ENCODE measurements at places on chromosomes 6 and 20. TPM values are rescaled to one million over a fixed set of nuclear protein-coding genes. Genes with fewer than 3 reads are reported as not detected.
A peak's percentile ranks its signal among the peaks of the same experiment; 100 is the strongest.

- DNase-seq = no peak
Observed at GRCh38 chr6:148508401-148509041, 165.9 kb downstream of the SASH1 start.

DNA sequence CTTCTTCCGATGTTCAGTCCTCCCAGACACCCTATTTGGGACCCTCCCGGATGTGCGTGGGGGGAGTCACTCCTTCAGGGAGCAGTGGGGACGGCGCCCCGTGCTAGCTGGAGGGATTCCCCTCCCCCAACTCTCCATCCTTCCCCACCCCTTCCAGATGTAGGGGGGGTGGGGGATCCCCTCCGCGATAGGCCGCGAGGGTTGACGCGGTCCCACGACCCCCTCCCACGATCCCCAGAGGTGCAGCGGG is 548 bp downstream of the GNL1 start:
- DNase-seq = no peak

- no peak for DNase-seq
Observed at GRCh38 chr6:6176127-6176526, 144.3 kb downstream of the F13A1 start.

- no peak for DNase-seq
Observed at GRCh38 chr6:55033016-55033546, 141.2 kb upstream of the HCRTR2 start.

- no peak for DNase-seq
Observed at GRCh38 chr6:15615802-15616201, 47.0 kb downstream of the DTNBP1 start.

- DNase-seq = no peak
Observed at GRCh38 chr6:52297433-52297832, 12.9 kb upstream of the MCM3 start.

DNA sequence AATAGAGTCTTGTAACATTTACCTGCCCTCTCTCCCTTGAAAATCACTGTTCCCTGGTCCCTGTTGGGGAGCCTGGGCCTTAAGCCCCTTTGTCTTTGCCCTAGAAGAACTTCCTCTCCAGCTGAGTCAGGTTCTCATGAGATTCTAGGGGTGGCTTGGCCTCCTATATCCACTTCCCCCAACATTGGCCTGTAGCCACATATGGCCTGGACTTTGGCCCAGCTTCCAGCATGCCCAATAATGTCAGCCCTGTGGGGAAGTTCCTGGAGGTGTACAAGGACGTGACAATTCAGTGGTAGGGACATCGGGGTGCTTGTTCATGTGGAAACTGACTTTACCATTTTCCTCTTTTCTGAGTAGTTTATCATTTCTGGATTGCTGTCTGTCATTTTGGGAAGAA is 17.2 kb upstream of the MAS1L start:
- no peak for DNase-seq

DNA sequence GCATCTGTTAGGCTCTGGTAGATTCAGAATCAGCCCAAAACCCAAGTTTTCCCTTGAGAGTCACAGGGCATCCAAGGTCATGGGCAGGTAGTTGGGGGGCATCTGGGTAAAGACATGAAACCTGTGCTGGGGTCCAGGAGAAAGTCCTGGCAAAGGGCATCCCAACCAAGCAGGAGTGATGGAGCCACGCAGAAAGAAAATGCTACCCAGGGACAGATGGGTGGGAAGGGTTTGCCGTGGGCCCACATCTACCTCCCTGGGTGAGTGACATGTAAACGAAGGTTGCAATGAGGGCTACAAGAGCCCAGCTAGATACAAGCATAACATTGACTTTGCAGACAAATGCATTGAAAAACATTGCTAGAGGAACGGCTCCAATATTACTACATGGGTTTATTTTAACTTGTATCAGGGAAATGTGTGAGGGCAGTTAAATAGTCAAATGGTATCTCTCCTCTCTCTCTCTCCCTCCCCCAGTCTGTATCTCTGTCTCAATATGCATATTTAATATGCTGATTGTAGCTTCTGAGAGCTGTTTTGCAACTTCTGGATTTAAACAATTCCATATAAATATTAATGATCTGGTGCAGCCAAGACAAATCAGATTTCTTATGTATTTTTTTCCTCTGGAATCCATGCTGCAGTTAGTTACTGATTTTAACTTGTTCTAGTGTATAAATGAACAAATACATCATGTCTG is 135.7 kb downstream of the SYNDIG1 start:
- DNase-seq = no peak

DNA sequence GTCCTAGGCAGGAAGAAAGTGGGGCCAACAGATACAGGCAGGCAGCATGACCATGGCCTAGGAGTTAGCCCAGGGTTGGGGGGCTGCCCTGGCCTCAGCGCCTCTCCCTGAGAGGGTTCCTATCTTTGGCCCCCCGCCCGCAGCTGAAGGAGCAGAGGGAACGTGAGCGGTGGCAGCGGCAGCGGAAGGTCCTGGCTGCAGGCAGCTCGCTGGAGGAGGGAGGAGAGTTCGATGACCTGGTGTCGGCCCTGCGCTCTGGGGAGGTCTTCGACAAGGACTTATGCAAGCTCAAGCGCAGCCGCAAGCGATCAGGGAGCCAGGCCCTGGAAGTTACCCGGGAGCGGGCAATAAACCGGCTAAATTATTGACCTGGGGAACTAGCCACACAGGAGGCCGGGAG is 32.6 kb downstream of the MOCS1 start:
- DNase-seq = no peak

DNA sequence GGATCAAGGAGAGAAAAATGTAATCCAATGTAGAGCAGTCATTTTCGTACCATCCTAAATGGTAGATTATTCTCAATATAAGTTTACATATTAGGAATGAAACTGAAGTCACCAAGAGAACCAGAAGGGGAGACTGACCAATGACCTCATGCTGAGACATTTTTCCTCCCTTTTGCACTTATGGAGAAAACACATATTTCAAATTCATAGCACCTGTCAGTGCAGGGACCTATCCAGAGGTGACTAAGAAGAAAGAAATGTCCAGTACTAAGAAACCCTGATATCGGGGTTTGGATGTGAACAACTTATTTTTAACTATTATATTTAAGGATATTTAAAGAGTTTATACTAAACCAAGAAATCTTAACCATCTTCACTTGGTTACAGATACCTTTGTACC is 16.6 kb upstream of the LYRM2 start:
- DNase-seq = no peak

- no peak for DNase-seq
Observed at GRCh38 chr6:7640607-7641577, 50.9 kb downstream of the SNRNP48 start.

DNA sequence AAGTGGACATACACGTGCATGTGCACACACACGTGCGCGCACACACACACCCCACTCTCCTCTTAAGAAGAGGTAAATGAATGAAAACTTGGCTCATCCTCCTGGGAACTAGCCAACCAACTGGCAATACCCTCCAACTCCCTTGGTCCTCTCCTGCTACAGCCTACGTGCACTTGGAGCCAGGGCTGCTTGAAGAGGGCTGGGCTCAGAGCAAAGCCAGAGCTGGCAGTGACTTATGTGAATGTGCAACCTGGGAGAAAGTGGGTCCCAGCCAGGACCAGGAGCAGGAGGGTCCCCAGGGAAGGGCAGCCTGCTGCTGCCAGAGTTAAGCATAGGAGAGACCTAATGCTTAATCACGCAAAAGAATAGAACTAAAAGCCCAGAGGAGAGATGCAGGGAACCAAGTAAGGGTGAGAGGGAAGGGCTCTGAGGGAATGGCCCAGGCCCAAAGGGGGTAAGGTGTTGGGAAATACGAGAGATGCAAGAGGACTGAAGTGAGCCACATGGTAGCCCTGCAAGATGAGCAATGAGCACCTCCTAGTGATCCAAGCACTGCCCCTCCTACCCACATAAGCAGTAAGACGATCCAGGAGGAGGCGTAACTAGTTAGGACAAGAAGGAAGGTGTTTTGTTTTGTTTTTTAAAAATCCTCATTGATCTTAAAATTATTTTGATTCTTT is 24.7 kb downstream of the TRAF3IP2 start:
- DNase-seq = no peak

GRCh38 chr6:57248311-57248895 is 26.3 kb upstream of the RAB23 start:
- no peak for DNase-seq

DNA sequence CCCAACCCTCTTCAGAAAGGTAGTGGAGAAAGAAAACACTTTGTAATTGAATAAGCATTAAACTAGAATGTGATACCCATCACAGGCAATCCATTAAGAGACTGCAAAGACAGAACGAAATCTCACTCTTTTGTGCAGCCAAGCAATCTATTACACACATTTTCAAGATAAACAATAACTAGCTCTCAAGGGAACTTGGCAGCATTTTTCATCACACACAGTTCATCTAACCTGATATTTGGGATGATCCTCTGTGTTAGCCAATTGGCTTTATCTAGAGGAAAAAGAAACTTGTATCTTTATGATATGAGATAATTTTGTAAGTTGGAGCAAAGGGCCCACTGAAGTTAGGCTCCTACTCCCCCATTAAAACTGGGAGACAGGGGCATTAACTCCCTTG is 1.5 kb upstream of the GZF1 start:
- no peak for DNase-seq

DNA sequence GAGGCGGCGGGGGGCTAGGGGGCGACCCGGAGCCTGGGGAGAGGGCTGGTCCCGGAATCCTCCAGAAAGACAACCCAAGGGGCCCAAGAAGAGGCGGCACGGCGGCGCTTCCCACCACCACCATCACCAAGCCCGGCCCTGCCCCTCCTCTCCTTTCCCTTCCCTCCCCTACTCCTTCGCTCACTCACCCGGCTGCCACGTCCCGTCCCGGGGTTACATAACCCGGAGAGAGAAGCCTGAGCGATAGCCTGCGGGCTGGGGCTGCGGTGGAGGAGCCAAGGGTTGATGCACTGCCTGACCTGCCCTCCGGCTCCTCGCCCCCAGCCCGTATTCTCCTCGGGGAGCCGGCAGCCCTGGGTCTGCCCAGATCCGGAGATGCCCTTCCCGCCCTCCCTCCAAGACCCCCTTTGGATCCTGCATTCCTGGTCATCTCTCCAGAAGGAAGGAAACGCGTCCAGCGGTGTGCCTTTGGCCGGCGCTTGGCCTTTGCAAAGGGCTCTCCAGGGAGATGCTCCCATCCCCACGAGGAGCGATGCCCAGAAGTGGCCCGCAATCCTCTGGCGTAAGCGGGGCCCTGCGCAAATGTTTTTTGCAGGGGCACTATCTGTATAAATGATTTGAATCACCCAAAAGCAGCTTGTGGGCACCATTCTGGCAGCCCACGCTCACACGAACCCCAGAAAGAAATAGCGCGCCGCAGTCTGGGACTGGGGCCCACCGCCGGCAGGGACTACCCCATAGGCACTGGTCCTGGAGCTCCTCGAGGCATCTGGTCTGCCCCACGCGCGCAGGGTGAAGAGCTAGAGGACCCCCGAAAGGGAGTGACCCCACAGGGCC is 4.6 kb upstream of the CPXM1 start:
- DNase-seq = peak; percentile 12

DNA sequence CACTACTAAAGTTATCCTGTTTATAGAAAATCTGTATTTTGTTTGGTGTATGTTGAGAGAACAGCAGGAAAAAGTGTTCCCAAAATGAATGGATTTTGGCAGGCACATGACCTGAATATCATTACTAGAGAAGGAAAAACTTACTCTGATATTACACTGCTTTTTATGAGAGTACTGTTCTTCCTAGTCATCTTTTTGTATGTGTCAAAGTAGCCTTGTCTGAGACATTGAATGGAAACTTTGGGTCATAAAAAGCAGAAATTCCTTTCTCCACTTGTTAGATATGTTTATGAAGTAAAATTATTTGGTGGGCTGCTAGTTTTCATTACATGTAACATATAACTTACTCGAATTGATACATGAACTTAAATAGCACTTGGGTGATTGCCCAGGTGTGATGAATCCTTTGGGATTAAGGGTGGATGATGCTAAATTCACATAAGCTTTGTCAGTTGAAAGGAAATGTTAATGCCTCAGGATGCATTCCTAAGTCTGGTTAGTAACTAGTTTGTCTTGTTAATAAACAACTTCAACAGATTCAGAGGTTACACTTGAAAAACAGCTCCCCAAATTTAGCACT is 206.7 kb downstream of the CENPW start:
- no peak for DNase-seq

DNA sequence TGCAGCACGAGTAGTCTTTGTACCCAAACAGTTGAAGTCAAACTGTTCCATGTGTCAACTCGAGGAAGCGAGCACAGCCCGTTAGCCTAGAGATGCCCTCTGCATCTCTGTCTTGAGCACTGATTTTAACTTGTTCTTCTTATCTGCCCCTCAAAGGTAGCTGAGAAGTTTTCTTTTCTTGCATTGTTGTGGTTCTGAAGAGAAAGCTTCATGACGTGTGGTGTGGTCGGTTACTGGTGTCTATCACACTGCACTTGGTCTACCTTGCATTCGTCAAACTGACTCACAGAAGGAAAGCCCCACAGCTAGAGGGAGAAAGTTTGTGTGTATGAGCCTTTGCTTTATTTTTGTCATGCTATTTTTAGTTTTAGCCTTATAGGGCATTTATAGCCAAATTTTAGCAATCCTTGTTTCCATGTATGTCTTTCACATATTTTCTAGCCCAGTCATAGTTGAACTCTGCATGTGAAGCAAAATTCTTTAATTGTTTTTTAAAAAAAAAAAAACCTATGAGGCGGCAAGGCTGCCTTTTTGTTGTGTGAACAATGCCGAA is 115.1 kb downstream of the JAG1 start:
- DNase-seq = peak; percentile 52

- no peak for DNase-seq
Observed at GRCh38 chr6:112752791-112753190, 405.7 kb downstream of the RFPL4B start.

- DNase-seq = no peak
Observed at GRCh38 chr20:5181958-5182357, 55.1 kb downstream of the CDS2 start.

Gene TRAM2
- total RNA-seq = 6.5 TPM

Gene OGFRL1
- total RNA-seq = 11.7 TPM

Gene KIF25
- not detected for total RNA-seq

Gene CST4
- total RNA-seq = not detected

Gene SLC26A8
- not detected for total RNA-seq

Gene TTLL9
- total RNA-seq = not detected

Gene CRIP3
- not detected for total RNA-seq

Gene HNF4A
- total RNA-seq = not detected

Gene KCNQ5
- 4.3 TPM for total RNA-seq

Gene PDE10A
- total RNA-seq = not detected

Gene CLPSL1
- not detected for total RNA-seq

Gene MCUR1
- total RNA-seq = 23.4 TPM

Gene VSTM2L
- not detected for total RNA-seq
